ENCODE measurements at places on chromosomes 3 and 15.

- DNase-seq = no peak
These were observed 1245.3 kb downstream of the ROBO2 start for GRCh38 chr3:78285032-78285728.

- no peak for DNase-seq
These were observed 37.0 kb upstream of the CDCP1 start for GRCh38 chr3:45182915-45183871.

DNA sequence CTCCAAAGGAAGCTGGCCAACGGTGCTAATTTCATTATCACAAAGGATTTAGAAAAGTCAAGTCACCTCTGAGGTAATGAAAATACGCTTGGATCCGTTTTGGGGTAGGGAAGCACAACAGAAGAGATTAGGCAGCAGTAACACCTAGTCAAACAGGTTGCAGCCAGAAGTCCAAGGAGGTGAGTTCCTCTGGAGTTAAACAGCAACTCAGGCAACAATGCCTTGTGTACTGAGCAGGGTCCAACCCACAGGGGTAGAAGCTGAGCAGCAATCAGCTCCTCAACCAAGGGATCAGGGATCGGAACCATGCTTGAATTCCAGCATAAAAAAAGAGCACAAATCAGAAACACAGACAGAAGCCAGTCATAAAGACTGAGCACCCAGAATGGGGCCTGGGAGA, 88.1 kb upstream of the SPRED1 start:
- no peak for DNase-seq

- DNase-seq = no peak
These were observed 14.2 kb downstream of the GPR15 start for GRCh38 chr3:98545940-98546339.

GRCh38 chr3:7934362-7934761, 567.3 kb upstream of the LMCD1 start:
- no peak for DNase-seq

DNA sequence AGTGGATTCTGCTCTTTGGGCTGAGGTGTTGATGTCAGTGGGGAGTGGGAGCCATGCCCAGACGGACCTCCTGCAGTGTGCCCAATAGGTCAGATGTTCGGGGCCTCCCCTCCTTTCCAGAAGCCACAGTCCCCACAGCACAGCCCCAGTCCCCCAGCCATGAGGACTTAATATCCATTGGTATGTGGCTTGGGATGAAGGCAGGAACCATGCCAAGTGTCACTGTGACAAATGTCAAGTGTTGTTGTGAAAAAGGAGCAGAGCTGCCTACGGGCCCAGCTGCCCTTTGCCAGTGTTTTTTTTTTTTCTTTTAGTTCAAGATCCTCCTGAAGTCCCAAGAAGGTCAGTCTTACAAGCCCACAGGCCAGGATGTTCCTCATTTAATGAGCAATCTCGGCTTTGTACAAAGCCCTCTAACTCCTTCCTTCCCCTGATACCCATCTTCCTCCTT, 12.2 kb downstream of the SEMA3G start:
- no peak for DNase-seq

DNA sequence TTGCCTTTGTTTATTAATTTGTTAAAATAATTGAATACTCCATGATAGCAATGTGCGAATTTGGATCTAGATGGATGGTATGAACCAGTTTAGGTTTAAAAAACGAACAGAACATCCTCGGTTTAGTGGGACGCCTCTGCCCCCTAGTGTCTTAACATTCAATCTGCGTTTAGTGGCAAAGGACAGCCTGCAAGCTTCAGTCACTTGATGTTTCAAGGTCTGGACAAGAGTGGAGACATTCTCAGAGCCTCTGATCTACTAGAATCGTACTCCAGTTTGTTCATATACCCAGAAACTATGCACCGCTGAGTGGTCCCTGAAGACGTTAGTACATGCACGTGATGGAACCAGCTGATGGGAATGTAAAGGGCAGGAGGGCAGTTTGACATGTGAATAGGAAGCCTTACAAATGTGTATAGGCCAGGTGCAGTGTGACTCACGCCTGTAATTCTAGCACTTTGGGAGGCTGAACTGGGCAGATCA, 17.8 kb upstream of the ATP13A4 start:
- DNase-seq = no peak

GRCh38 chr15:76391847-76392246, 55.3 kb downstream of the ISL2 start:
- DNase-seq = no peak

- no peak for DNase-seq
These were observed 43.5 kb downstream of the CHD2 start for GRCh38 chr15:92943581-92943980.

- no peak for DNase-seq
These were observed 122.2 kb downstream of the KLHL25 start for GRCh38 chr15:85672332-85673084.

- DNase-seq = no peak
These were observed 16.8 kb downstream of the CGNL1 start for GRCh38 chr15:57393061-57393460.

DNA sequence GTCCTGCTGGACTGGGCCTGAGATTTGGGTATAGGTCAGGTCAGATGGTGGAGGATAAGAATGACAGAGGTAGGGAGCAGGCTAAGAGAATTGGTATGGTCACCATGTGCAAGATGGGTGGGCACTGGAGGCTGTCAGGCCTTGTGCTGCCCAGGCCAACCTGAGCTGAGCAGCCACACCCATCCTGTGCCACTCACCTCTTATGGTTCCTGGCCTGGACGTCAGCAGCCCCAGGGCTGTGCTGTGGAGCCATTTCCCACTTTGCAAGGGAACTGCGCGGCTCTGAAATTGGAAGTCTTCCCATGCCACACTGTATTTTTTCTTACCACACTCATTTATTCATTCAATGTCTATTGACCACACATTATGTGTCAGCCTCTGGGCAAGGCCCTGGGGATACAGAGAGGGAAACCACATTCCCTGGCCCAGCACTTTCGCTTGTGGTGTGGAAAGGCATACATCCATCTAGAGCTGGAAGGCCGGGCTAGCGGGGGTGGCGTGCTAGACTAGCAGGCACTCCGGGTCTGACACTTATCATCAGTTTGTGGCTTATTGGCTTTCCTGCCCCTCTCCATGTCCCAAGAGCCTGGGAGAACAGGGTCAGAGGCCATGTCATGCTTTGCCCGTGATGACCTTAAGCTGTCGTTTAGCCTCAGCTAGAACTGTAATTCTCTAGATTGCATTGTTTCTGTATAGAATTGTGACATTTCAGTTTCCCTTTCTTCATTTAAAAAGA, 51.1 kb upstream of the POLG start:
- DNase-seq = no peak

- no peak for DNase-seq
These were observed 35.1 kb upstream of the RGMA start for GRCh38 chr15:93124126-93124525.

DNA sequence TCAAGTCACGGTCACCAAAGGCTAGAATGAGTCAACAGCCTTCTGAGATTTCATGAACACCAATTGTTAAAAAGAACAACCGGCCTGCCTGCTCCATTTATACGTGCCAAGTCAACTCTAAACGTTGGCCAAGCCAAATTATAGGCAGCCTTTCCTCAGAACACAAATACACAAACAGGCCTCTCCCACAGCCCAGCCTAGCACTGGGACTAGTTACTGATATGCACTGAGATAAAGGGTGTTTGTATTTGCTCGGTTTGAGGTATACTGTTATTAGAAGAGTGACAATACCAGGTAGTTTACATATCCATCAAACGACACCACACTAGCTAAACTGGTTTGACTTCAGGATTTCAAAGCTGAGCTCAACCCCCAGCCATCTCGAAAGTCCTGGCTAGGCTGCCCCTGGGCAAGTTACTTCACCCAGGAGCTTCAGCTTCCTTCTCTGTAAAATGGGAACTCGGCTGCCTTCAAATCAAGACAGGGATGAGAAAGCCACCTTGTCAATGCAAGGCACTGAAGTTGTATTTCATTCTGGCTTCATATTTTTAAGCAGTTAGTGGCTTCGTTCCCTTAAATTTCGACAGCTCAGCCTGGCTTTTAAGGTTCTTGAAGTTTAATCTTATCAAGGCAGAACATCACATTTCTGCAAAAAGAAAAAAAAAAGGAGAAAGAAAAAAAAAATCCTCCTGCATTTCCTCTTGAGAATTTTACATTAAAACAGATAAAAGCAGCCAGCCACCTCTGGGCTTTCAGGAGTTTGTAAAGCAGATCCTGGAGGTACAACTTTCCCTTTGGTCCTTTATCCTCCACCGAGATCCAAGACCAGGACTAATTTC, 4.0 kb downstream of the TLE3 start:
- DNase-seq = no peak

- no peak for DNase-seq
These were observed 38.8 kb downstream of the EDC3 start for GRCh38 chr15:74656935-74657535.

GRCh38 chr3:1823867-1824266, 274.8 kb upstream of the CNTN4 start:
- DNase-seq = no peak

DNA sequence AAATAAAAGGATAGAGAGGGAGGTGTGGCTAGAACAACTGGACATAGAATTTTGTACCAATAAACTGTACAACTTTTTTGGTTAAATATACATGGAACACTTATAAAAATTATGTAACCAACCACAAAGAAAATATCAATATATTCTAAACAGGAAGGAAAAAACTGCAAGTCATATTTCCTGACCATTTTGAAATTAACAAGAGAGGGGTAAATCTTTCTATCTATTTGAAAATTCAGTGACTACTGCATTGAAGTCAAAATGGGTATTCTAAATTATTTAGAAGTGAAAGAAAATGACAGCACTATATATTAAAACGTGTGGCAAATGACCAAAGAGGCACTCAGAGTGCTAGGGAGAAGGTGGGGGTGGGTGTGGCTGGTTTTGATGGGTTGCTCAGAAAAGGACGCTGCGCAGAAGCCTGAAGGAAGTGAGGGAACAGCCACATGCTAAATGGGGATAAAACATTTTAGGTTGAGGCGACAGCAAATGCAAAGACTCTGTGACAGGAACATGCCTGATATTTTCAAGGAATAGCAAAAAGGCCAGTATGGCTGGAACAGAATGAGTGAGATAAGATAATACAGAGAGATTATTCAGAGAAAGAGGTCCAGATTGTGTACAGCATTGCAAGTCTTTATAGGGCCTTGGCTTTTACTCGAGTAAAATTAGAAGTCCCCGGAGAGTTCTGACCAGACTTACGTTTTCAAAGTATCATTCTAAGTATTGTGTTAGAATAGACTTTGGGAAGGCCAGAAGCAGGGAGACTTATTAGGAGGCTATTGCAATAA, 41.1 kb downstream of the ERICH6 start:
- DNase-seq = no peak

GRCh38 chr15:78374436-78375393, 34.6 kb downstream of the CRABP1 start:
- no peak for DNase-seq

GRCh38 chr3:131973731-131974130, 61.1 kb downstream of the CPNE4 start:
- DNase-seq = no peak

GRCh38 chr3:52848617-52849016, 13.8 kb upstream of the MUSTN1 start:
- DNase-seq = no peak

DNA sequence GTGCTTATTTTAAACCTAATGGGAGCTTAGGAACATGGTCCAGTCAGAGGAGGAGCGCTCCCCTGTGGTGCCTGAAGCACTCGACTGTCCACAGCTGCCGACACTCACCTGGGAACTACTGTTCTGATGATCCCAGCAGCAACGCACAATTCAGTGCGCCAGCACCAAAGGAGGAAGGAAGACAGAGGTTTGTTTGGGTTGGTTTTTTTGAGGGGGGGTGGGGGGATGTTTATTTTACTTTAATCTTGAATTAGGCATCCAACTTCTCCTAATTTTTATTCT, 48.8 kb upstream of the VGLL4 start:
- DNase-seq = no peak

GRCh38 chr15:99708563-99708962, 24.7 kb downstream of the LYSMD4 start:
- DNase-seq = no peak

DNA sequence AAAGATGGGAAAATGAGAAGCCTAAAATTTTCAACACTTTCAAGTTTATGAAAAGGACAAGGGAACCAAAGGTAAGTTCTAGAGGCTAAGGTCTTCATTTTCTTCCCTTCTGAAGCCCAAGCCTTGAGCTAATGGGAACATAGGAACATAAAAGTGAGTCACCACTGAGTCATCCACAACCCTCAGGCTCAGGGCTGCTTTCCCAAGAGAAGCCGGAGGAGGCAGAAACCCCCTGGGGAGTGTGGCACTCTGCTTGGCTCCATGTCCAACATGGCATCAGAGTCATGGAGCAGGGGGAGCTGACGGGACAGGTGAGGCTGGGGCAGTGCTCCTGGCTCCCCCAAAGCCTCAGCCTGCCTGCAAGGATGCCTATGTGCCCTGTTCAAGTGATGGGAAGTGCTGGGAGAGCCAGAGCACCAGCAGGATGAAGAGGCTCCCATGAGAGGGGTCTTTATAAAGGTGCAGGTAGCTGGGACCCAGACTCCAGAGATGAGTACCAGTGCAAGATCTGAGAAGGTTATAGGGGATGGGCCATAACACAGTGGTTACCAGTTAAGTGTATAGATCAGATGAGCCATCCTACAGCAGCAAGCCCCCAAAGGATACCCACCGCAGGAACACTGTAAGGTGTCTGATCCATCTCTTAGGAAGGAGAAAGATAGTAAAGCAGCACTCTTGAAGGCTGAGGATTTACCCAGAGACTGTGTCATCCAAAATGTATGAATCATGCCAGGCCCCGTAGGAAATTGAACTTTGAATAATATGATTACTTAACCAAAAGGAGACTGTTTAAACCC, 31.8 kb upstream of the RYR3 start:
- no peak for DNase-seq

GRCh38 chr3:195859061-195859845, 47.5 kb upstream of the MUC4 start:
- peak; percentile 73 for DNase-seq

GRCh38 chr15:70132139-70132538, 34.4 kb upstream of the TLE3 start:
- DNase-seq = no peak

DNA sequence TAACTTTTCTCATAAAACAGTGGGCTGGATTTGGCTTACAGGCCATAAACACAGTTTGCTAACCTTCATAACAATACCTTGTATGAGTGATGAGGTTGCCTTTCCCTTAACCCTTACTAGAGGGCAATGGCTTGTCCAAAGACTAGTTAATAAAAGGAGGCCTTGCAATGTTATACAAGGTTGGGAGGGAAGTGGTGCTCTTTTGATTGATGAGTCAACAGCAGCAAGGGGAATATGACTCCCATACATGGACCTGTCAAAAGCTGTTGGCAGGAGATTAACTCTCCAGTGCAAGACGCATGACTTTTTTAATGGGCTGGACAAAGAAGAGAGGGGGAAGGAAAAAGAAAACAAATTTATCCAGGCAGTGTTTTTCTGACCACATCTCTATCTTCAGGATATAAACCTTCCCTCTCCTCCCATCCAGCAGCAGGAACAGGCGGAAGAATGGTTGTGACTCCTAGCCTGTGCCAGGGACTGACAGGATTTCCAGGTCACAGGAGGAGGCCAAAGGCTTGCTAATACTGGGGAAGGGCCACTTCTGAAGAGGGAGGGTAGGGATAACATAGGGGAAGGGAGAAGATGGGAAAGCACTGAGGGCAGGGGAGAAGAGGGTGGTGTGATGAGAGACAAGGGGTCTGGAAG, 35.2 kb upstream of the ARL14 start:
- DNase-seq = no peak

Measured in activated naive CD4-positive, alpha-beta T cell (primary cell).